ENCODE measurements at places on chromosomes 6 and 20.

DNA sequence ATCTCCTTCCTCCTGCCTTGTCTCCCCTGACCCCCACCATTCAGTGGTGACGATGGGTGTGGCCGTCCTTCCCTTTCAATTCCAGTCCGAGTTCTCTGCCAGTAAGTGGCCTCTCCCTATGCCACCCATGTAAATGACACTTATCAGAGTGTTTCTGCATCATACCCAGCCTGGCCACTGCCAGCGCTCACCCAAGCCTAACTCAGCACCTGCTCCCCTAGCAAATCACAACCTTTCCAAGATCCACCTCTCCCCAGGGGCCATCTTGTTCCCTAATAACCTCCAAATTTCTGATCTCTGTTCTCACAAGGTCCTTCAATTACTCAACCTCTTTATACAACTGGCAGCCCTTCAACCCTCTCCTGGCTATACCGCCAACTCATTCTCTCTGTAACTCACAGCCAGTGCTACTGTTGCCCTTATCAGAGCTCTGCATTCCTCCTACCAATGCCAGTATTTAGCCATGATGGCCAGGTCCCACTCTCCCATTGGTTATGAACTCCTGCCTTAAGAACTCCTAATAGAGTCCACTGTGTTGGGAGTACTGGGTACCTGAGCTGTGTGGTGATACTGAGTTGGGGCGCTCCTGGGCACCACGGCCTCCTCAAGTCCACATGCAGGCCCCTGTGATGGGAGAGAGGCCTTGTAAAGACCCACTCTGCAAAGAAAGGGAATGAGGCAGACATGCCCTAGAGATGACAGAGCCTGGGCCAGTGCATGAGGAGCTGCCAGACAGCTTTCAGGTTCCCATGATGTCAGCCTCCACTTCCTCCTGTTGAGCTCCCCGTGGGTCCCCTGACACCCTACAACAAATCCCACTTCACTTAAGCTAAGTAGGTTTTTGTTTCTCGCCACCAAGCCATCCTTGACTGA, 187.4 kb upstream of the RREB1 start:
- DNase-seq: no peak

- DNase-seq: peak; percentile 5
These were observed 40.5 kb downstream of the FAM120B start for GRCh38 chr6:170347091-170347490.

- no peak for DNase-seq
These were observed 367 bp downstream of the C6orf62 start for GRCh38 chr6:24718449-24719124.

DNA sequence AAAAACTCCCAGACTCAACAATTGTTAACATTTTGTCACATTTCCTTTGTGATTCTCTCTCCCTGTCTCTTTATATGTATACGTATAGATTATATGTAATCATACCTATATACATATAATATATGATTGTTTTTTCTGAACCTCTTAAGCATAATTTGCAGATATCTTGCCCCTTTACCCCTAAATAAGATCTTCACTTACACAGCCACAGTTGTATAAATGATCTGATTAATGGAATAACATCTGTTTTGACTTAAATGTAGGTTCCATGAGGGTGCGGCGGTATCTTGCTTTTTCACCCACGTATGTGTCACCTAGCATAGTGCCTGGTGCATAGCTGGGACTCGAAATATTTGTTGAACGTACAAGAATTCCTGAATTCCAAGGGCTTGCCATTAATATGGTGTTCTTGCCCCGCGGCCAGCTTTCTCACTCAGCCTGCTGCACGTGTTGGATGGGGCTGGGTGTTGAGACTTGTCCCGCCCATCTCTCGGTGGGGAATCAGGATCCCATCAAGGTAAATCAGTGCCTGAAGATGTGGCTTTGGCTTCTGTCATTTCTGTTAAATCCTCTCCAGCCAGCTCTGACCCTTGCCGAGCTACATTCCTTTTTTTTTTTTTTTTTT, 10.4 kb upstream of the MANBAL start:
- DNase-seq: no peak

DNA sequence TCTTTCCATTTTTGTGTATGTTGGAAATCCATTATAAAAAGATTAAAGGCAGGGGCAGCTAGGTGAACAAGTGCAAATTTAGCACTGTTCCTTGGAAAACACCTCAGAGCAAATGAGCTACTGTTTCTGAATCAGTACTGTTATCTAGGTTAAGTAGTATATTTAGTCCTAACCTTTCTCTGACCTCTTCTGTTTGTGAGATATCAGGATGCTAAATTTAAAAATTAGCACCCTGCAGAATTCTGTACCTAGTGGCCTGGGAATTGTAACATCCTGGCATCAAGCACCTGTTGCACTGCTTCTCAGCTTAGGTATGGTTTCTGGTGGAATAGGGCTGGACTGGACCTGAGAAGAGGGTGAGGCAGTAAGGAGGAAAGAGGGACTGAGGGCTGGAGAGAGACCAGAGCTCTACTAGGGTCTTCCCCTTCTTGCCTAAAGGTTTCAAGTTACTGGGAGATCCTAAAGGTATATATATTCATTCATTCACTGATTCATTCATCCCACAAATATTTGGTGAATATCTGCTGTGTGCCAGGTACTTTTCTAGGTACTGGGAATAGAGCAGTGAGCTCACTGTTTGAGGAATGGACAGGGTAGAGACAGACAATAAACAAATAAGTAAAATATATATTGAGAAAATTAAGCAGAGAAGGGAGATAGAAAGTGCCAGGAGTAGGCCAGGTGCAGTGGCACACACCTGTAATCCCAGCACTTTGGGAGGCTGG, 5.2 kb downstream of the ZNF76 start:
- no peak for DNase-seq

DNA sequence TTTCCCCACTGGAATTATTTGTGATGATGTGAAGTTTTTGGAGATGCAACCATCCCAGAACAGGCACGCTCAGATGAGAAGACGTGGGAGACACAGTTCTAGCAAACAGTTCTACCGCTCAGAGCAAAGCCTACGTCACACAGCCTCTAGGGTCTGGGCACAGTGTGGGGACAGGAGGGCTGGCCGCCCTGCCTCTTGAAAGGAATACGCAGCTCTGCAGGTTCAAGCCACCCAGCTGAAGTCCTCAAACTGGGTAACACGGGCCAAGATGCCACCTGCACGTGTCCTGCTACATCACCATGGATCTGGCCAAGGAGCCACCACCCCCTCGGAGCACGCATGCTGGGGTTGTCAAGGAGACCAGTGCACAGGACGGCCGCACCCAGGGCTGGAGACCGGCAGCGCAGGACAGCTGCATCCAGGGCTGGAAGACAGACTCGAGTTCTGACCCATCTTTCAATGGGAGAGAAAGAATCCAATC, 75.0 kb downstream of the NOL4L start:
- no peak for DNase-seq

GRCh38 chr6:87366072-87366827, 21.6 kb downstream of the C6orf163 start:
- no peak for DNase-seq

GRCh38 chr6:158262082-158262481, 50.2 kb upstream of the TULP4 start:
- no peak for DNase-seq

DNA sequence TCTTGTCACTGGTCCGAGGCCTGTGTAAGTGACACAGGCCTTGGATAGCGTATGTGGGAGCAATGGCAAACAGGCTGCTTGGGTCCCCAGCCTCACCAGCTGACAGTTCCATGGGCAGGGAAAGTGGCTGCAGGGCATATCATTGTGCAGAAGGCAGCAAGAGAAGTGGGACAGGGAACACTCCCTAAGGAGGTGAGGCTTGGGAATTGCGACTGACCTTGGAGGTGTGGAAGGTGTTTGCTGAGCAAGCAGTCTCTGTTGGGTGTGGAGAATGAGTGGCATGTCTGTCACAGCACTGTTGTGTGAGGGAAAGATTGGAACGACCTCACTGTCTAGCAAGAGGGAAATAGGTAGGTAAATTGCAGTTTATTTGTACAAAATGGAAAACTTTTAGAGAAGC, 16.8 kb downstream of the POFUT1 start:
- no peak for DNase-seq

DNA sequence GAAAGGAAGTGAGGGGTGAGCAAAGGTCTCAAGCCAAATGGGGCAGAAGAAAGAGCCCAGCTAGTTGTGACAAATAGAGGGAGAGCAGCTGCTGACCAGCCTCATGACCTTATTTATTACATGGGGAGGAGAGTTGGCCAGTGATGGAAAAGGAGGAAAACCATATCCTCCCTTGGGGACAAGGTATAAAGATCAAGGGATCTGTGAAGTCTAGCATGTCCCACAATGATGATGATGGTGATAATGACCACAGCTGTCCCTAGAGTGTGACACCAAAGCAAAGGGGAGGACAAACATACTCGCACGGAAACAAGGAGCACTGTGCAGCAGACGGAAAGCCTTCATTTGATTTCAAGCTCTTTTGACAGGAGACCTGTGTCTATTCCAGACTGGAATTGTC, 190.4 kb upstream of the MCHR2 start:
- DNase-seq: no peak

DNA sequence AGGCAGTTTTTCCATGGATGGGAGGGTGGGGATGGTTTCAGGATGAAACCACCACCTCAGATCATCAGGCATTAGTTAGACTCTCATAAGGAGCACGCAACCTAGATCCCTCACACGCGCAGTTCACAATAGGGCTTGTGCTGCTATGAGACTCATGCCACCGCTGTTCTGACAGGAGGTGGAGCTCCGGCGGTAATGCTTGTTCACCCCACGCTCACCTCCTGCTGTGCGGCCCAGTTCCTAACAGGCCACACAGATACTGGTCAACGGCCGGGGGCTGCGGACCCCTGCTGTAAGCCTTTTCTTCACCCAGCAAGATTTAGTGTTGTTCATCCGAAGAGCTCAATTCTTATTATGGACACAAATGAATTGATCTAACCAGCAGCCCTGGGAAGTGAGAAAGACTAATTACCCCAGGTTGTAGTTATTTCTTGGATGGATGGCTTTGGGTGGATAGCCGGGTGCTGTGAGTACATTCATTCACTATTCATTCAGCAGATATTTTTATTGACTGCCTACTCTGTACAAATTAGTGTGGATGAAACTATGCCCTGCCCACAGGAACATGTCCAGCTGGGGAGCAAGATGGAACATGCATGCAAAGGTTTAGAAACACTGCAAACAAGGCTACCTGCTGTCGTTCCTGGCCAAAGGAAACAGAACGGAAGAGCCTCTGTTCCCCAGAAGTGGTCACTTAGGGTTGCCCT, 57.2 kb downstream of the RIOK1 start:
- DNase-seq: no peak

- no peak for DNase-seq
These were observed 1686.4 kb downstream of the GRIK2 start for GRCh38 chr6:103079867-103080266.

- no peak for DNase-seq
These were observed 127.6 kb upstream of the RUNX2 start for GRCh38 chr6:45200510-45200909.

GRCh38 chr20:58330687-58331086, 21.2 kb downstream of the RAB22A start:
- DNase-seq: no peak

DNA sequence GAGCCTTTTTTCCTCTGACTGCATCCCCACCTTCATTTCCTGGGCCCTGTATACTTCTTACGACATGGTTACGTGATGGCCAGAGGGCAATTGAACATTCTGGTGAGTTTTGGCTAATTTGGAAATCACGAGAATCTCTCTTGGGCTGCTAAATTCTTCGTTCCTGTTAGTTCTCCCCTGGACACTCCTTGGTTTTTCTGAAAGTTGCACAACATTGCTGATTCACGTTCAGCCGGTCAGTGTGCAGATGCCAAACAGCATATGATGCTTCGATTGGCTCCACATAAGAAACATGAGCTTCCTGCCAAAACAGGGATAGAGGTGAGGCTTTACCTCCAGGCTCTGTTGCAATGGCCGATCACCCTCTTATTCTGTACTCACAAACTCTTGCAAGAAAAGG, 119.4 kb upstream of the LY86 start:
- DNase-seq: no peak

DNA sequence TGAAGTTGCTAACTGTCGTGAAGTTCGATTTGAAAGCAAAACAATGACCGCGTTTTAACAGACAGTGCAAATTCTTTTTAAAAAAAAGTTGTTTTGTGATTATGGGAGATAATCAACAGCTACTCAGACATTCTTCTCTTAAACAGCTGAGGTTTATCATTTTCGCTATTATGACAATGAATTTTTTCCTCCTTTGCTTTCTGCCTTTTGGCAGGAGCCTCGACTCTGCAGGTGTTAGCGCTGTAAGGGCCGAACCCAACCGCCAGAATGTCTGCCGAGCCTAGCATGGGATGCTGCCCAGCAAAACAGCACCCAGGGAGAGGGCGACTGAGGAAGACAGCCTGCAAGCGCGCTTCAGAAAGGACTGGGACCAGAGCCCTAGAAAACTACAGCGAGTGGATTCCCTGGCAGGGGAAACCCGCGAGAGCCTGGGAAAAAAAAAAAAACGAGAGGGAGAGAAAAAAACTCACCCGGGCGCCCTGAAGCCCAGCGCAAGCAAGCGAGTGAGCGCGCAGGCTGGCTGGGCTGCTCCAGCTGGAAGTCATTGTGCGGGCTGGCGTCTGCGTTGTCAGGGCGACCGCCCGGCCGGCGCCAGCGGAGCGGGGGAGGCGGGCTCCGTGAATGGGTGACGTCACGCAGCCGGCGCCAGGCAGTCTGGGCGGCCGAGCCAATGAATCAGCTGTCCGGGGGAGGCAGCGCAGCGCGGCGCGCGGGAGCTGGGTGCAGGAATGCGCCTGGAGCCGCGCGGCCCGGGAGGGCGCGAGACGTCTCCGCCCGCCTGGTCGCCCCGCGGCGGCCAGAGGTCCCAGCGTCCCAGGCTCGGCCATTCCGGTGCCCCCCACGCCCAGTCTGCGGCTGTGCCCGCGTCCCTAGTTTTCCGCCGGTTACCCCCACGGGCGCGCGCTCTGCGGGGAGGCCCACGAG, 32.7 kb upstream of the ID4 start:
- peak; percentile 97 for DNase-seq

DNA sequence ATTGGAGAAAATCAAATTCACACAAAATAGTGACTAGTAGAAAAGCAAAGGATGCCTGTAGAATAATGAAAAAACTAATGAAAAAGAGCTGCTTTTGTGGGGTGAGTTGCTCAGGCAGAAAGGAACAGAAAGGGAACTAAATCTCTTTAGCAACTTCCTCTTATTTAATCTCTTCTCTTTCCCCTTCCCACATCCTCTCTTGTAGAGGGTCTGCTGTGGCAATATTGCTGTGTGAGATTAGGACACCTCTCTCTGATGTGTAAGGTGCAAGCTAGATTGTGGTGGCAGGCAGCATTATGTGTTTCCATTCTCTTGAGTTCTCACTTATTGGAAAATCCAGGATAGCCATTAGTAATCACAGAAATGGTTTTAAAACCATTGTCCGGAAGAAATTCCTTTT, 49.7 kb downstream of the SYNE1 start:
- DNase-seq: no peak

GRCh38 chr6:137316626-137317025, 97.4 kb upstream of the IFNGR1 start:
- DNase-seq: no peak

DNA sequence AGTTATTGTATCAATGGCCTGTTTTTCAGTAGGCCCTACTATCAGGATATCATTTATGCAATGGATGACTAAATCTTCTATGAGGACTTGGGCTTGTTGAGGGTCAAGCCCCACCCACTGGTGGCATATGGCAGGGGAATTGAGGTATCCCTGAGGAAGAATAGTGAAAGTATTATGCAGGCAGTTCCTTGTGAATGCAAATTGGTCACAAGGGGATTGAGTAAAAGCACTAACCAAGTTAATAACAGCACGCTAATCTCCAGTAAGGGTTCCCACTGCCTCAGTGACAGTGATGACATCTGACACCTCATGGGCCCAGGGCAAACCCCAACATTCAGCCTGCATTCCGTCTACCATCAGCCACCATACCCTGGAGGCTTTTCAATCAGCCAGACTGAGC, 14.9 kb downstream of the BPIFA1 start:
- no peak for DNase-seq

GRCh38 chr6:79909517-79909916, 37.8 kb downstream of the ELOVL4 start:
- no peak for DNase-seq
